GM23338 (cell line): ENCODE measurements at places on chromosomes 6 and 20. TPM values are rescaled to one million over a fixed set of nuclear protein-coding genes. Genes with fewer than 3 reads are reported as not detected.

GRCh38 chr20:22338140-22338708, 246.1 kb downstream of the FOXA2 start:
- DNase-seq, result no peak

DNA sequence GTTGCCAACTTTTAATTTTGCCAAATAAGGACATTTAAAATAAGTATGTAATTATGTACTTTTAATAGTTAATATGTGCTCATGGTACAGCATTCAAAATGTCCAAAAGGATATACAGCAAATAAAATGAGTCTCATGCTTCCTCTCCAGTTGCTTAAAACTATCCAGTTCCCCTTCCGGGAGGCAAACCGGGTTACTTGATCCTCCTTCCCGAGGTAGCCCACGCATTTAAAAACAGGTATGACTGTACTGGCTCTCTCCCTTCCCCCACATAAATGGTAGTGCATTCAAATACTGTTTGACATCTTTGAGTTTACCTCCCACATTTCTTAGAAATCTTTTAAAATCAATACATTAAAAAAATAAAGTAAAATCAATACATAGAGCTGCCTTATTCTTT, 66.4 kb downstream of the PHF20 start:
- peak; percentile 23 for DNase-seq

GRCh38 chr20:17225851-17226409, 910 bp upstream of the PCSK2 start:
- peak; percentile 67 for DNase-seq

GRCh38 chr6:7828124-7828523, 82.5 kb downstream of the TXNDC5 start:
- DNase-seq, result no peak

DNA sequence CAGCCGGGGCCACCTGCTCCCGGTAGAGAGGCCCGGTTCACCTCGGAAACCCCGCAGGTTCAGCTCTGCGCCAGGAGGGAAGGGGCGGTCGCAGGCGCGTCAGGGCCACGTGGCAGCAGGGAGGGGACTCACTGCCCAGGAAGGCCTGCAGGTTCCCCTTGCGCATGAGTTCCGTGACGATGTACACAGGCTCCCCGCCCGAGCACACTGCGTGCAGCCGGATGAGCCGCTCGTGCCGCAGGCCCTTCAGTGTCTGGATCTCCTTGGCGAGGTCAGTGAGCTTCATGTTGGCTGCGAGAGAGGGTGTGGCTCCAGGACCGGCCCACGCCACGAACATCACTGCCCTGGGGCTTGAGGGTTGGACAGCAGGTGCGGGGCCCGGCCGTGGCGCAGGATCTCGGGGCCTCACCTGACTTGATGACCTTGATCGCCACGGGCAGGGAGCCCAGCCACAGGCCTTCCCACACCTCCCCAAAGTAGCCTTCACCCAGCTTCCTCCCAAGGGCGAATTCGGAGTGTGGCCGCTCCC, 4.9 kb upstream of the PTK6 start:
- DNase-seq, result no peak

- peak; percentile 74 for DNase-seq
Observed at GRCh38 chr6:109944448-109944847, 33.7 kb upstream of the GPR6 start.

- DNase-seq, result peak; percentile 22
Observed at GRCh38 chr20:53737396-53738038, 143.9 kb upstream of the ZNF217 start.

- no peak for DNase-seq
Observed at GRCh38 chr20:32183947-32184635, 23.5 kb downstream of the PLAGL2 start.

DNA sequence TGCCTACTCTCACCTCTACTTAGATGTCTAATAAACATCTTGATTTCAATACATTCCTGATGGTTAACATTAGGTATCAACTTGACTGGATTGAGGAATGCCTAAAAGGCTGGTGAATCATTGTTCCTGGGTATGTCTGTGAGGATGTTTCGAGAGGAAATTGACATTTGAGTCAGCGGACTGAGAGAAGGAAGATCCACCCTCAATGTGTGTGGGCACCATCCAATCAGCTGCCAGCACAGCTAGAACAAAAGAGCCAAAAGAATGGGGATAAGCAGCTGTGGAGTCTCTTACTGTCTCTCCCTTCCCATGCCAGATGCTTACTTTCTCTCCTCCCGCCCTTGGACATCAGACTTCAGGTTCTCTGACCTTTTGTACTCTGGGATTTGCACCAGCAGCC, 128.6 kb upstream of the HS3ST5 start:
- peak; percentile 62 for DNase-seq

- no peak for DNase-seq
Observed at GRCh38 chr20:11190741-11191140, 516.9 kb upstream of the JAG1 start.

- no peak for DNase-seq
Observed at GRCh38 chr6:28995093-28995650, 9.9 kb downstream of the ZNF311 start.

GRCh38 chr6:151339369-151339768, 52.0 kb downstream of the ZBTB2 start:
- DNase-seq, result no peak

GRCh38 chr6:65064844-65065243, 642.2 kb downstream of the EYS start:
- no peak for DNase-seq

DNA sequence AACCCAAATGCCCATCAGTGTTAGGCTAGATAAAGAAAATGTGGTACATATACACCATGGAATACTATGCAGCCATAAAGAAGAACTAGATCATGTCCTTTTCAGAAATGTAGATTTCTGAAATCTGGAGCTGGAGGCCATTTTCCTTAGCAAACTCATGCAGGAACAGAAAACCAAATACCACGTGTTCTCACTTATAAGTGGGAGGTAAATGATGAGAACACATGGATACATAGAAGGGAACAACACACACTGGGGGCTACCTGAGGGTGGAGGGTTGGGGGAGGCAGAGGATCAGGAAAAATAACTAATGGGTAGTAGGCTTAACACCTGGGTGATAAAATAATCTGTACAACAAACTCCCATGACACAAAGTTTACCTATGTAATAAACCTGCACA, 188.9 kb upstream of the PRND start:
- DNase-seq, result no peak

DNA sequence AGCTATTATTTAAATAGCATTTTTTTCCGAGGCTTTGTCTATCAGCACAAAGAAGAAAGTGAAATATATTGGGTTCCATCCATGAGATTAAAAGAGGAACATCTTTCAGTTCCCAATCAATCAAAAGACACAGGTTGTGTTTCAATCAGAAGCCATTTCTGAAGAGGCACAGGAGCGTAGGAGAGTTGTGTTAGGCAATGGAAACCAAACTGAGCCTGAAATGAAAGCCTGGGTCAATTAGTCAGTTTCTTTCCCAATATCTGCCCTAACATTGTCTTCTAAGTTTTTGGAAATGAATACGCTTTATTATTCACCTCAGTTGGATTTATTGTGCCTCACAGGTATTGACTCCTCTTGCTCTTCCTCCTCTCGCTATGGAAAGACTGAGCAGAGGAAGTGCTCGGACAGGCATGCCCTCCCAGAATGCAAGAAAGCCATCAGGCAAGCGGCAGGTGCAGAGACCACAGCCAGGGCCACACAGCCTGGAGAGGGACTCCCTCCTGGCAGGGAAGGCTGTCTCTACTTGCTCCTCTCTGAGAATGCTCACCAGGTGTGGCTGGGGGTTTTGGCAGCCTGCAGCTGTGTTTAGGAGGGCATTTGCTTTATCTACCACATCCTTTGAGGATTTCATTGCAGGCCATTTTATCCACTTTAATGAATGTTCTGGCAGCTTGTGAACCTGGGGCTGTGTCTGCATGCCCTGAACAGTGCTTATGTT, 100.8 kb upstream of the NEDD9 start:
- peak; percentile 12 for DNase-seq

GRCh38 chr6:21771626-21772320, 178.2 kb downstream of the SOX4 start:
- DNase-seq, result no peak

DNA sequence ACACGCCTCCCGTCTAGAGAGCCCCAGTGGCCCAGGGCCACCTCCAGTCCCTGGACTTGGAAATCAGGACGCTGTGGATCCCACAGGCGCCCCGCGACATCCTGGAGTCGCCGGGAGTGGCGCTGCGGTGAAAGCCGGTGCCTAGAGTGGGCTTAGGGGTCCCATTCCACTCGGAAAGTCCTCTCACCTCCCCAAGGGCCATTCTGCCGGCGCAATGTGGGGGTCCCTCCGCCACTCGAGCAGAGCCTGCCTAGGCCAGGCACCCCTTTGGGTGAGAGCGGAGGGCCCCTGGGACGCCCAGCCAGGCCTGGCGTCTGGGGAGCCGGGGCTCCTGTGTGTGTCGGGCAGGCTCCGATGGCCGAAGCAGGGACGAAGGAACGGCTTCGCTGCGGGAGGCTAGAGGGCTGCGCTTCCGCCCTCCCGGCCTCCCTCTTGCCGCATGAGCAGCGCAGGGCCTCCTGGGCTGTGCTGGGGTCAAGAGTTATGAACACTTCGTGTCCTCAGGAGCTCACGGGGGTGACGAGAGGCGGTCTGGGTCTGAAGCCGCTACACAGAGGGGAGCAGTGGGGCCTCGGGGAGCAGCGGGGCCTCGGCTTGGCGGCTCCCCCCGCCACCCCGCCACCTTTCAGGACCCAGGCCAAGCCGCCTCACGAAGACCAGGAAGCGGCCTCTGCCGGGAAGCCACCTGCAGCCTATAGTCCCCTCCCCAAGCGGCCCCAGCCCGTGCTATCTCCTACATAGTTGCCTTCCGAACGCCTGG, 13.6 kb downstream of the POU3F2 start:
- peak; percentile 76 for DNase-seq

- no peak for DNase-seq
Observed at GRCh38 chr6:159343709-159344108, 174.5 kb downstream of the FNDC1 start.

- no peak for DNase-seq
Observed at GRCh38 chr20:7673841-7674240, 266.4 kb downstream of the HAO1 start.

DNA sequence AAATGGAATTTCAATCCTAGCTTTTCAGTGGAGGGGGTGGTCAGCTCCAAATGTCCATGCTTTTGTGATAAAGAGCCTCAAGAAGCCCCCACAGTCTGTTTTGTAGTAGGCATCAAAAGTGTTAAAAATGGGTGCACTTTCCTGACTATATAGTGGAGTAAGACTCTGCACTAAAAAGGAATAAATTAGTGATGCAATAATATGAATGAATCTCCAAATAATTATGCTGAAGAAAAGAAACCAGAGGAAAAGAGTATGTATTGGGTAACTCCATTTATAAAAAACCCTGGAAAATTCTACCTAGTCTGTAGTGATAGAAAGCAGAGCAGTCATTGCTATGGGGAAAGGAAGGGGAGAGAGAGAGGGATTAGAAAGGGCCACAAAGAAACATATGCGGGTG, 310.4 kb upstream of the SUPT3H start:
- DNase-seq, result no peak

DNA sequence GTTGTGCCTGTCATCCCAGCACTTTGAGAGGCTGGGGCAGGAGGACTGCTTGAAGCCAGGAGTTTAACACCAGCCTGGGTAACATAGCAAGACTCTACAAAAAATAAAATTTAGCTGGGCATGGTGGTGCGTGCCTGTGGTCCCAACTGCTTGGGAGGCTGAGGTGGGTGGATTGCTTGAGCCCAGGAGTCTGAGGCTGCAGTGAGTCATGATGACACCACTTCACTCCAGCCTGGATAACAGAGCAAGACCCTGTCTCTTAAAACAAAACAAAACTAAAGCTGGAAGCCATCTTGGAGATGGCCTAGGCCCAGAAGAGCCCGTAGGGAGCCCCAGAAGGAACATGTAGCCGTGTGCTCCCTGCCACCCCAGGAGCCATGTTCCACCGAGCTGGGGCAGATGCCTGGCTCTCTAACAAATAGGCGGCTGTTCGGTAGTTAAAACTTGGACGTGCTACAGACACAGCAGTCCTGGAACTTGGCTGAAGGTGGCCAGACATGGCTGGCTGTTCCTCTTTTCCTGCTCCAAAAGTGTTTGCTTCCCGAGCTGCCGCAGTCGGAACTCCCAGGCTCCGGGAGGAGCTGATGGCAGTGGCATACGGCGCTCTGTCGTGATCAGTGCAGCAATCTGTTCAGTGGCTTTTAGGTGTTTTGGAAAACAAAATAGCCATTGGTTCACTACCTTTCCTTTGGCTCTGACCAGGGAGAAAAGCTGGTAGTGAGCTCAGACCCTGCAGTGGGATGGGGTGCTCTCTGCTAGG, 37.0 kb downstream of the DYNLT1 start:
- DNase-seq, result no peak

DNA sequence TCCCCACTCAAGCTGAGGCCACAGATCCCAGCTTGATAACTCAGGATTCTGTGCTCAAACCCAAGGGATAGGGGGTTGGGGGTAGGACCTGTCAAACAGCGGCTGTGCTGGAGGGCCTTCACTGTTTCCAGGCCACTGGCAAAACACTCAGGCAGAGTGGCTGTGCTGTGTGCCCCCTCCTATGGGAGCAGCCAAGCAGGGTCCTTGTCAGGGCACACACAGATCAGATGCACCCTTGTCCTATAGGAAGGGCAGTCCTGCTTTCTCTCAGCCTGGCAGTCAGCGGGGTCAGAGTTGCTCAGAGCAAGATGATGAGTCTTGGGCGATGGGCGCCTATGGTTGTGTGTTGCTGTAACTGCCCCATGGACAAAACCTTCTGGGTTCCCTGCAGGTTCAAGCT, 554.8 kb downstream of the TBC1D32 start:
- no peak for DNase-seq

DNA sequence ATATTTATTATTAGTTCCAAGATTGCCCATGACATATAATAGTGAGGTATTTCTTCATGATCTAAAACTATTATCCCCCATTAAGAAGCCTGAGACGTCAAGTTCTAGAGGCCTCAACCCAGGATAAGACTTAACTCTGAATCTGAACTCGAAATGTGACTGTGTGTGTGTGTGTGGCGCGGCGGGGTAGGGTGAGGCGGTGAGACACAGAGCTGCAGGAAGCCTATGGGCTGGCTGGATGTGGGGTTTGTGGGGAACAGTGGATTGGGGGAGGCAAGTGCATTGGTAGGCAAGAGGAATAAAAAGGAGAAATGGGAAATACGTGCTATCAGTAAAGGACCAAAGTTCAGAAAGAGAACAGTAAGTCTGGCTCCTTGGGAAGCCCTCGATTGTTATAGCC, 66.5 kb upstream of the RNF146 start:
- DNase-seq, result no peak

DNA sequence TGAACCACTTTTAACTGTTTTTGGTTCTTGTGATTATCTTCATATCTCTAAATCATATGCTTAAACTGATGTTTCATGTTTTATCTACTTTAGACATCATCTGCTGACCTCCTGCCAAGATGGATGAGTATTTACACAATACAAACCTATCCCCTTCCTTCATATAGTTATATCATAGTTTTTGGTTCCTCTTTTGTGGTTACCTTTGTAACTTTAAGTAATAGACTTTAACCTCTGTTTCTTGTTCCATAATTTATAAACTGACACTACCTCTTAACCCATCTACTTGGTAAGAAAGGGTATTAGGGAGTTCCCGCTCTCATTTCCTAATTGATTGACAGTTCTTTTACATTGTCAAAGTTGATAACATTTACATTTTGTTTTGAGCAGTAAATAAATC, 11.9 kb downstream of the PCMT1 start:
- no peak for DNase-seq

PACSIN1 gene
- total RNA-seq, result 6.2 and 8.7 TPM in 2 replicates

EFCAB8 gene
- total RNA-seq, result 0.35 TPM in 1 of 2 replicates, not detected in the other

RIMS1 gene
- total RNA-seq, result 3.9 and 4.0 TPM in 2 replicates

TRIM10 gene
- total RNA-seq, result 0.31 TPM in 1 of 2 replicates, not detected in the other

MOXD1 gene
- 4.3 TPM in 2 replicates for total RNA-seq

TNFRSF21 gene
- total RNA-seq, result 48.1 and 48.5 TPM in 2 replicates
